ENCODE measurements at places on chromosomes 11 and 22.

GRCh38 chr11:86737737-86738136, 62.6 kb upstream of the PRSS23 start:
- DNase-seq: no peak

GRCh38 chr11:71948314-71949027, 19.6 kb downstream of the RNF121 start:
- DNase-seq: no peak

GRCh38 chr11:78140392-78141077, 1.1 kb upstream of the ALG8 start:
- DNase-seq: no peak

GRCh38 chr11:131595797-131596196, 225.4 kb downstream of the NTM start:
- DNase-seq: no peak

GRCh38 chr11:76615950-76616349, 54.6 kb downstream of the LRRC32 start:
- no peak for DNase-seq

- DNase-seq: no peak
Measured at GRCh38 chr11:34525888-34526657, 12.5 kb upstream of the ELF5 start.

DNA sequence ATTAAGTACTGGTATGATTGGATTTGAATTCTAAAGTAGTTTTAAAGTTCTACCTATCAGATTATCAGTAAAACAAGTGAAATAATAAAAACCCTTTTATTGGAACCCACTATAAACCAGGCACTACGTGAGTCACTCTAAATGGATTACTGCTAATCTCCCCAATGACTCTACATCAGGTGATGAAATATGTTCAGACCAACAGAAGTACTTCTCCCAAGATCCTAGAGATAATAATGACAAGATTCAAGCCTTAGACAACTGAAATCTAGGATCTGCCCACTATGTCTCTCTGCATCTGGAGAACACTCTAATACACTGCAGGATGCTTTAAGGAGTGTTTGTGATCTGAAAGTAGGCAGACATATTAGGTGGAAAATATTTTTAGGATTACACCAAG, 652.1 kb upstream of the CHORDC1 start:
- DNase-seq: no peak

DNA sequence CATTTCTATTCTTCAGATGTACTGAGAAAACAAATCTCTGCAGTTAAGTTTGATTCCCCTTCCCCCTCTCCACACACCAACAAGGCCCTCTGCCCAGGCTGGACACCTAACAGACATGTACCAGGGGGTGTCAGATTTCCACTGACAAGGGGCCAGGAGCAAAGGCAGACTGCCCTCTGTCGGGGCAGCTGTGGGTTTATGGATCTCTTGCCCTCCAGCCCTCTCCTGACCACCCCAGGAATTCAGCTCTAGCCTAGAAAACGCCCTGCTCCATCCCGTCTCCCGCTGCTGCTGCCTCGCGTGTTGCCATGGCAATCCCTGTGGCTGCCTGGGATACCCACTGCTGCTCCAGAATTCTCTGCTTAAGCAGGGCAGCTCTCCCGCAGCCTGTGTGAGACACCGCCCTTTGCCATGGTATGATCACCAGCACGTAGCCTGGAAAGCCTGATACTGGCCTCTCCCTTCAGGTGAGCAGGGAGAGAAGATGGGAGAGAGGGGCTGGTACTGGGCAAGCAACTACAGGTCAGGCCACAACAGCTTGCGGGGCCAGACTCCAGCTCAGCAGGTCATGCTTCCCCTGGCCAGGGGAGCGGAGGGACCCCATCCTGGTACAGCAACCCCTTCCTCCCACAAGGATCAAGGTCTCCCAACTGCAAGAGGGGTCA, 41.6 kb downstream of the BUD13 start:
- DNase-seq: no peak

- DNase-seq: no peak
Measured at GRCh38 chr11:91421641-91422040, 803.0 kb upstream of the FAT3 start.

- DNase-seq: no peak
Measured at GRCh38 chr11:9754010-9754471, 90.2 kb downstream of the SWAP70 start.

Data from Panc1 (cell line).